Left hindlimb (tissue), 1 donor: ENCODE measurements at places on chromosomes 6 and 20.
A peak's percentile ranks its signal among the peaks of the same experiment; 100 is the strongest.

DNA sequence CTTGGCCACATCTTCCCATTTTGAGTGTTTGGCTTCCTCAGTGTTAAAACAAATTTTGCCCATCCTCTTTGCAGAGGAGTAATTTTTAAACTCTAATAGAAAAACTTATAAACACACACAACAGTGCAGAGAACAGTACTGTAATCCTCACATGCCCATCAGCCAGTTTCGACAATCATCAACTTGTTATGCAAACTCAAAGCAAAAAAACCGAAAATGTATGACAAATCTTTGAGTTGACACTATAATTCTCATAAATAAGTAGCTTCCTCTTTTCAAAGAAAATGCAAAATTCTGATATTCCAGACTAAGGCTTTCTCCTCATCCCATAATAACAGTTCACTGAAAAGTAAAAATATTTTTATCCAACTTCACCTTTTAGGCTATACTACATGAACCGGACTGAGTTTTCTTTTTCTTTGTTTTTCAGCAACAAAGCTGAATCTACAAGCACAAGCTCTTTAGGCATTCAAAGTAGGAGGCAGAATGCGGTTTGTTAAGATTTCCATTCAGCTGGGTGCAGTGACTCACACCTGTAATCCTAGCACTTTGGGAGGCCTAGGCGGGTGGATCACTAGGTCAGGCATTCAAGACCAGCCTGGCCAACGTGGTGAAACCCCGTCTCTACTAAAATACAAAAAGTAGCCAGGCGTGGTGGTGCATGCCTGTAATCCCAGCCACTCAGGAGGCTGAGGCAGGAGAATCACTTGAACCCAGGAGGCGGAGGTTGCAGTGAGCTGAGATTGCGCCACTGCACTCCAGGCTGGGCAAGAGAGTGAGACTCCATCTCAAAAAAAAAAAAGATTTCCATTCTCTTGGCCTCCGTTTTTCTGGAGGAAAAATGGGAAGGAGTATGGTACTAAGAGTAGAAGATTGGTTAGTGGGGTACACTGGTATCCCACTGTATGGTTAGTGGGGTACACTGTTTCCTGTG, 74.8 kb downstream of the GCNT2 start:
- DNase-seq: no peak

GRCh38 chr6:158410784-158411183, 98.5 kb downstream of the TULP4 start:
- DNase-seq: no peak

DNA sequence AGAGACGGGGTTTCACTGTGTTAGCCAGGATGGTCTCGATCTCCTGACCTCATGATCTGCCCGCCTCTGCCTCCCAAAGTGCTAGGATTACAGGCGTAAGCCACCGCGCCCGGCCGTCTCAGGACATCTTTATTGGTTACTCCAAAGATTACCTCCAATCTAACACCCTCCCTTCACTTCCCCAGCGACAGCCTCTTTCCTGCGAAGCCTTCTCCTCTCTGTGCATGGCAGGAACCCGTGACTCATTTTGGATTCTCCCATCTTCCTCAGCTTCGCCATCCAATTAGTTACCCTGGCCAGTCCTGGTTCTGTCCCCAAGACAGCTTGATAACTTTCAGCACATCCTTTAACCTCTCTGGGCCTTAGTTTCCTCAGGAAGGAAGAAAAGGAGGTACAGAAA, 51.3 kb upstream of the TOX2 start:
- no peak for DNase-seq

GRCh38 chr20:23313271-23313670, 37.3 kb upstream of the NXT1 start:
- peak; percentile 30 for DNase-seq

DNA sequence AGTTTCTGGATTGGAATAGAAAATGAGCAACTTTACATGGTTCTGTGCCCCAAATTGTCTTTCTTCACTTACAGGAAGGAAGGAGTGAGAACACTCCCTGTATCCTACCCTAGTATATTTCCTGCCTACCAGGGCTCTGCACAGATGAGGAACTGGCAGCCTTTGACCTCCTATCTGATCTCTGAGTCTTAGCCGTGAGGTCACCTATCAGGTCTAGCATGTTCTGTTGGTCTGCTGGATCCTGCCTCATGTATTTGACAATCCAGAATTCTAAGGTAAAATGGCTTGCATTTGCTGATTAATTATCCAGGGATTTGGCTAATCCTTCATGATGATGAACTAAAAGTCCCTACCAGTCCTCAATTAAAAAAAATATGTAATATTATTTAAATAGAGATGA, 35.0 kb upstream of the TRAM2 start:
- DNase-seq: no peak

- no peak for DNase-seq
Measured at GRCh38 chr6:81613606-81614005, 138.9 kb downstream of the TENT5A start.
